Activated T-cell treated with anti-CD3 and anti-CD28 coated beads, Interleukin-2, amount 50 U/mL, for 24 hours (primary cell): ENCODE measurements at places on chromosomes 11 and 22.

DNA sequence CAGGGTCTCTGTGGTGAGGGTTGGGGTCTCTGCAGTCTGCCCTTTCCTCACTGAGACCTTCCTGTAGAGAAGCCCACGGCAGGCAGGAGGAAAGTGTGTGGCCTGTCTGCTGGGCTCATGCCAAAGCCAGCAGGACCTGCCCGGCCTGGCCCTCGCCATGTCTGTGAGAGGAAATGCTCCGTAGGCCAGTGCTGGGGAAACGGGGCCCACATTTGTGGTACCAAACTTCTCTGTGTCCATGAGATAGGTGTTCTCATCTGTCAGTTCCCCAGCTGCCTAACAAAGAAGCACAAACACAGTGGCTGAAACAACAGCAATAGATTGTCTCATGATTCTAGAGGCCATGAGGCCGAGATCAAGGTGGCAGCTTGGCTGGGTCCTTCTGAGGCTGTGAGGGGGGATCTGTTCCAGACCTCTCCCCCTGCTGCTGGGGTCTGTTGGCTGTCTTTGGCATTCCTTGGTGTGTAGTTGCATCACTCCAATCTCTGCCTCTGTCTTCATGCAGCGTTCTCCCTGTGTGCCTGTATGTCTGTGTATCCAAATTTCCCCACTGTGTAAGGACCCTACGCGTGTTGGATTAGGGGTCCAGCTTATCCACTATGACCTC, 772.5 kb downstream of the TBC1D22A start:
- H3K4me1 ChIP-seq: peaks cover 1% of the 10 kb centered on the region
- no peak overlapping the region for H3K27ac ChIP-seq
- H3K36me3 ChIP-seq: no peaks in the 10 kb centered on the region
- no peak for DNase-seq
- no peak overlapping the region for H3K4me3 ChIP-seq

GRCh38 chr11:21894492-21894891, 298.4 kb upstream of the ANO5 start:
- no peak overlapping the region for H3K4me3 ChIP-seq
- H3K27ac ChIP-seq: no peak overlapping the region
- H3K27me3 ChIP-seq: no peaks in the 10 kb centered on the region
- H3K4me1 ChIP-seq: no peaks in the 10 kb centered on the region

DNA sequence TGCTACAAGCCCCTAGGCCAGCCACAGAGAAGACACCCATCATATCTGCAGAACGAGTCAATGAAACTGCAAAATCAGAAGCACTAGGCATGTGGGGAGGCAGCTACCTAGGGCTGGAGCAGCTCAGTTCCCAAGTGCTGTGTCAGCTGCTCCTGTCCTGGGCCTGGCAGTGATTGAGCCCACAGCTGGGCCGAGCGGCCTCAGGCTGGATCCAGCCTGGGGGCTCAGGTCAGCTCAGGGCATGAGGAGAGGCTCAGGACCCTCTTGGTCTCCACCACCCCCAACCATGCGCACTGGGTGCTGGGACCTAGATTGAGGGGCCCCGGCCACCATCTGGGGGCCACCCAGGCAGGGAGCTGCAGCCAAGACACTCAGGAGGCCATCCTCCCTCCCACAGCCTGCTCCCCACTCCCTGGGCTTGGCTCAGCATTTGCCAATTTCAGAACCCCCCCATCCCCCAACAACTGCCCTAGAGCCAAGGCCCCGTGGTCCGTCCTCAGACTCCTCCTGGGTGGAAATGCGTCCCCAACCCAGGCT, 2.4 kb upstream of the TNNT3 start:
- H3K4me3 ChIP-seq: no peak overlapping the region
- DNase-seq: no peak
- no peaks in the 10 kb centered on the region for H3K36me3 ChIP-seq

GRCh38 chr11:2699531-2700414, at the start of gene KCNQ1OT1:
Gene KCNQ1OT1, minus strand, starts transcription at chr11:2699994.
- peaks cover 14% of the 10 kb centered on the region for H3K36me3 ChIP-seq
- H3K27me3 ChIP-seq: no peaks in the 10 kb centered on the region

DNA sequence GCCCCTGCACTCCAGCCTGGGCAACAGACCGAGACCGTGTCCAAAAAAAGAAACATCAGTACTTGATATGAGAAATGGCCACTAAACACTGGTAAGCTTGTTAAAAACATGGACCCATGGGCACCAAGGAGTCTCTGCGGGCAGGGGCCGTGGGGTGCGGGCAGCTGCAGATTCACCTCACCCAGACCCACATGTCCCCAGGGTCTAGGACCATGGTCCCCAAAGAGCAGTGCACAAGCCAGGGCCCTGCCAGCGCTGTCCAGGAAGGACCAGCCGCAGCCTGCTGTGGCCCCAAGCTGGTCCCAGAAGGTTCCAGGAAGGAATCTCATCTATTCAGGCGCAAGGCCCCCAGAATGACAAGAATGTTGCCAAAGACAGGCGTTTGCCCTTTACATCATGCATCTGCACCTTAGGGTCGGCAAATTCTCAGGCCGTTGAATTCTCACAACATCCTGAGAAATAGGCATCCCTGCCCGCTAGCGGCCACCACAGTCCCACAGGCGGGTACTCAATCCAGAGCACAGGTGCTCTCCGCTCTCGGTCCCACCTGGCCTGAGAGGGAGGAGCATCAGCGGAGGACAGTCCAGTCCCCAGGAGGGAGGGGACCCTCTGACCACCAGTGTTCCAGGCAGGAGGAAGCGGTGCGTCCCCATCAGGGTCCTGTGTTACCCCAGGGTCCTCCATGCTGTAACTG, 9.5 kb downstream of the YPEL1 start:
- H3K36me3 ChIP-seq: no peaks in the 10 kb centered on the region
- no peak overlapping the region for H3K27ac ChIP-seq
- H3K27me3 ChIP-seq: no peaks in the 10 kb centered on the region
- no peak overlapping the region for H3K4me3 ChIP-seq
- H3K4me1 ChIP-seq: peaks cover 3% of the 10 kb centered on the region

DNA sequence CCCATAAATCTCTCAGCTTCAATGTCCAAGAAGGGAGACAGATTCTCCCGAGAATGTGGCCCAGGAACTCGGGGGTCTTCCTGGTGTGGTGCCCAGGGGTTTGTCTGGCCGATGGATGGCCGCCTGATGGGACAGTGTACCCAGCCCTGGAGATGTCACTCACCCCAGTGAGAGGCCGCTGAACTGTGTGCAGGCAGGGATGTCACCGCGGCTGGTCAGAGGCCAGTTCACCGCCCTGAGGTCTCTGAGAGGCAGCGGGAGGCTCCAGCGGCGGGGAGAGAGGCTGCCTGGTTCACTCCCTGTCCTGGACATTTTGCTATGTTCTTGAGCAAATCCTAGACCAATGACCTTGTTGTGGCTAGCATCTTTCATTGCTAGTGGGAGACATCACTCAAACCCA, 1349.5 kb downstream of the BRD1 start:
- peaks cover 26% of the 10 kb centered on the region for H3K27me3 ChIP-seq
- H3K4me1 ChIP-seq: no peaks in the 10 kb centered on the region
- DNase-seq: no peak

DNA sequence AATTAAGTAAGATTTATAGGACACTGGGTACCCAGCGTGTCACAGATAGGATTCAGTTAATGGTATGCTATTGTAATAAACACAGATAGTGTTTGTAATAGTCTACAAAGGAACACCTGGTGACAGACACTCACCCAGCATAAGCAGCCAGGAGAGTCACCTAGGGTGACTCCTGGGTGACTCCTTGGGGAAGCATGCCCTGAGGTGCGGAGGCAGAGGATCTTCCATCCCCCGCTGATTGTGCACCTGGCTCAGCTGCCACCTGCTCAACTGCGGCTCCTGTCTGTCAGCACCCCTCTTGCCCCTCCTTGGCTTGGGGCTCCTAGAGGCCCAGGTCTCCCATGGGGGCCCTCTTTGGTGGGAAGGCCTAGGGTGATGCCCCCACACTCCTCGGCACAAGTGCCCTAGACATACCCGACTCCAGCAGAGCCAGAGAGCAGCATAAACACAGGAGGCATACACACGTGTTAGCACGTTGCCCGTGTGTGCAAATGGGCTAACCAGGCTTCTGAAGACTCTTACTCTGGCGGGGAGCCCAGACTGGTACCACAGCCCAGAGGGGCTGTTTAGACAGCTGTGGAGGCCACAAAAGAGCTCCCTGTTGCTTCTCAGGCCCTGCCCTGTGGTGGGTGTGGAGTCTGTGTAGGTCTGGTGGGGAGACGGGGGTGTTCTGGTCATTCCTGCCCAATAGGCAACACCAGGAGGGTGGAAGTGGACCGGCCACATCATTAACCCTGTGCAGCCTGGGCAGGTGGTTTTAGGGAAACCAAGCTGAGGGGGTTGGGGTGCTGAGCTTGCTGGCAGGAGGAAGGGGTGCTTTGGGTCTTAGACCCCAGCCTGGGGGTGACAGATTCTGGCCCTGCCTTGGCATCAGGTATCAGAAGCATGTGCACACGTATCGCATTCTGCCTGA, 3.0 kb downstream of the INPPL1 start:
- H3K27ac ChIP-seq: peak overlapping the region; percentile 47
- H3K4me1 ChIP-seq: peaks cover 18% of the 10 kb centered on the region
- peaks cover 63% of the 10 kb centered on the region for H3K36me3 ChIP-seq
- H3K27me3 ChIP-seq: no peaks in the 10 kb centered on the region
- no peak for DNase-seq

- no peaks in the 10 kb centered on the region for H3K36me3 ChIP-seq
- no peaks in the 10 kb centered on the region for H3K27me3 ChIP-seq
- H3K4me1 ChIP-seq: peaks cover 38% of the 10 kb centered on the region
- H3K4me3 ChIP-seq: peak overlapping the region; percentile 5
Measured at GRCh38 chr11:9859554-9860305, 195.9 kb downstream of the SWAP70 start.

- H3K27ac ChIP-seq: no peak overlapping the region
- no peaks in the 10 kb centered on the region for H3K27me3 ChIP-seq
- DNase-seq: no peak
- H3K36me3 ChIP-seq: no peaks in the 10 kb centered on the region
- no peaks in the 10 kb centered on the region for H3K4me1 ChIP-seq
Measured at GRCh38 chr11:79486242-79486984, 45.6 kb upstream of the TENM4 start.

DNA sequence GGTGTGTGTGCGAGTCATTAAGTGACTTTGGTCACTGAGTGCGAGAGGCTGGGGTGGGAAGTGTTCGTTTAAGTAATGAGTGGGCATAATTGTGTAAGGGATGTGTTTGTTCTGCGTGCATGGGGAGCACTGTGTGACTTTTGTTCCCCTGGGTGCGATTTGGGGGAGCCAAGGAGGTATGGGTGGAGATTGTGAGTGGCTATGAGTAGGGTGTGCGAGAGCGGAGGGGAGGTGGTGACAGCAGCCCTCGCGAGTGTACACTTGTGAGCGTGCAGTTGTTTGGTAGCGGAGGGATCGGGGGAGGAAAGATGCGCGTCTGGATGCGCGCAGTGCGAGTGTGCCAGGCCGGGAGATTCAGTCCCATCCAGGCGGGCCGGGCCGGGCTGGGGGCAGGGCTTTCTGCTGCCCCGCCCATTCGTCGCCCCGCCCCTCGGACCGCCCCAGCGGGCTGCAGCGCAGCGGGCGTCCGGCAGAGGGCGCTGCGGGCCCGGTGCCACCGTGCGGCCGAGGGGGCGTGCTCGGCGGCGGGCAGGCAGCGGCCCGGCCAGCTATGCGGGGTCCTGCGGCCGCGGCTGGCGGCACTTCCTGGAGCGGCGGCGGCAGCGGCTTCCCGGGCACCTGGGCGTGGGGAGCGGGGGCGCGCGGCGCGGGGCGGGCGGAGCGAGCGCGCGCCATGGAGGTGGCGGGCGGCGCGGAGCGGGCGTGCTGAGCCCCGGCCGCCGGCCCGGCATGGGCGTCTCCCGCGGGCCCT, at the start of gene DGKZ:
Gene DGKZ, plus strand, starts transcription at position 578 of the 751 bp plus-strand sequence. CDS start 197 bp downstream, outside the sequence.
- DNase-seq: peak; percentile 96
- peaks cover 80% of the 10 kb centered on the region for H3K4me1 ChIP-seq
- peaks cover 40% of the 10 kb centered on the region for H3K36me3 ChIP-seq
- no peaks in the 10 kb centered on the region for H3K27me3 ChIP-seq
- peak within 1 kb of the TSS; percentile 84 for H3K4me3 ChIP-seq

DNA sequence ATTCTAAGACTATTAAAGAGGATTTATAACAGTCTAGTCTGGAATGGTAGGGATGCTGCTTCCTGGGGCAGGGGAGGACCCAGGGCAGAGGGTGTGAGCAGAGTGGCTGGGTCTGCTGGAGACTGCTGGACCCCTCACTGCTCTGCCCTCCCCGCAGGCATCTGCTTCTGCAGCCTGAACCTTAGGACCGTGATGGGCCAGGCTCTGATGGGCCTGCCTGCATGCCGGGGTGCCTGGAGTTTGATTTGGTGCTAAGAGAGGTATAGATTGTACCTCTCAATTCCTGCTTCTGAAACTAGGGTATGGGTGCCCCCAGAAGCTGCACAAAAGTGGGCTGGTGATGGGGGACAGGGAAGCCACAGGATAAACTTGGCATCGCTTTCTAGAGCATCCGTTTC, 54.9 kb downstream of the CD82 start:
- no peaks in the 10 kb centered on the region for H3K27me3 ChIP-seq
- H3K4me1 ChIP-seq: peaks cover 38% of the 10 kb centered on the region
- H3K36me3 ChIP-seq: peaks cover 70% of the 10 kb centered on the region
- no peak overlapping the region for H3K27ac ChIP-seq
- DNase-seq: no peak

- no peak overlapping the region for H3K4me3 ChIP-seq
- DNase-seq: no peak
- no peak overlapping the region for H3K27ac ChIP-seq
Measured at GRCh38 chr11:12213883-12214282, 103.5 kb downstream of the MICAL2 start.

DNA sequence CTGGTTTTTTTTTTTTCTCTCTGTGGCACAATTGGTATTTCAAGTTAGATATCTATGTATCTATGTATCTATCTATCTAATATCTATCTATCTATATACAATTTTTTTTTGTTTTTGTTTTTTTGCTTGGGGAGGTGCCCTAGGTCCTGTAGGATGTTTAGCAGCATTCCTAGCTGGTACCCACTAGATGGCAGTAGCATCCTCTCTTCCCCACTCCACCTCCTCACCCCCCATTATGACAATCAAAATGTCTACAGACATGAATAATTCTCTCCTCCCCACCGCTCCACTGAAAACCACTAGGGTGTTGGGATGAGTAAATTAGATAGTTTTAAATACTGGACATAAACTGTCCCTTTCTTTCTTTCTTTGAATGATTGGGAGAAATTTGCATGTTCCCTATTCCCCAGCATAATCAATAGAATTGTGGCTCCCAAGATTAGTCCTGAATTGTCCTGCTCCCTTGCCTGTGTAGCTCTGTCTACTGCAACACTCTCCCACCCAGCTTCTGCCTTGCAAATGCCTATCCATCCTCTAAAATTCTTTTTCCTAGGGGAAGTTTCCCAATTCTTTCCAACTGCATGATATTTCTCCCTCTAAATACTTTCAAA, 1152.4 kb downstream of the LRRC4C start:
- H3K36me3 ChIP-seq: no peaks in the 10 kb centered on the region
- DNase-seq: no peak
- no peaks in the 10 kb centered on the region for H3K4me1 ChIP-seq
- H3K27ac ChIP-seq: no peak overlapping the region

DNA sequence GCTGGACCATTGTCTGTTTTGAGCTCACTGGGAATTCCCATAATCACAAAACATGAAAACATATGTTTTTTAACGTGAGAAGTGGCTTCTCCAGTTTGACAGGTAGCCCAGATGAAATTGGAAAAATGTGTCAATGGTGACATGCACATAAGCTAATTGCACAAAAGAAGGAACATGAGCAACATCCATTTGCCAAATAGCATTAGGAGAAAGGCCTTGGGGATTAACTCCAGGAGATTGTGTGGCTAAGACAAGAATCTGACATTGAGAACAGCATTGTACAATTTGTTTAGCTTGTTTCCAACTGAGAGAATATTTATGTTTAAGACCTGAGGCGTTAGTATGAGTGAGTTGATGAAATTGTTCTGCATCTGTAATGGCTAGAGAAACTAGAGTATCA, 147.0 kb upstream of the API5 start:
- H3K27ac ChIP-seq: no peak overlapping the region
- H3K27me3 ChIP-seq: no peaks in the 10 kb centered on the region
- DNase-seq: no peak
- no peak overlapping the region for H3K4me3 ChIP-seq
- no peaks in the 10 kb centered on the region for H3K4me1 ChIP-seq
